ENCODE measurements at places on chromosomes 1 and 21.

GRCh38 chr1:35768350-35769187 lies 1.2 kb downstream of the CLSPN start:
- DNase-seq = no peak

- DNase-seq = no peak
Measured at GRCh38 chr21:26188422-26188821, 17.9 kb upstream of the APP start.

- DNase-seq = no peak
Measured at GRCh38 chr1:43524804-43525203, 5.9 kb upstream of the PTPRF start.

DNA sequence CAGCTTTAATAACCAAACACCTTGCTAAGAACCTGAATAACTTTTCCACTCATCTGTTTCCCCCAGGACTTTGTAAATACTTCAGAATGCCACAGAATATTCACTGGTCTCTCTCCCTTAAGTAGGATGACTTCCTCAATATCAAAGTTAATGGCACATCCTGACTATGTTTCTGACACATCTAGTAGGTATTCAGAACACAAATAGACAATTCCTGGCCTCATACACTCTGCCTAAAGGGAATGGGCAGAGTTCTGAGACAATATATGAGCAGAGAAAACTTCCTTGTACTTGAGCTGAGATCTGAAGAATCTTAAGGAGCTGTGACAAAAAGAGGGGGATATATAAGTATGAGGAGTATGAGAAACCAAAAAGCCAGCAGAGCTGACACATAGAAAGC lies 34.8 kb downstream of the ANKRD13C start:
- no peak for DNase-seq

DNA sequence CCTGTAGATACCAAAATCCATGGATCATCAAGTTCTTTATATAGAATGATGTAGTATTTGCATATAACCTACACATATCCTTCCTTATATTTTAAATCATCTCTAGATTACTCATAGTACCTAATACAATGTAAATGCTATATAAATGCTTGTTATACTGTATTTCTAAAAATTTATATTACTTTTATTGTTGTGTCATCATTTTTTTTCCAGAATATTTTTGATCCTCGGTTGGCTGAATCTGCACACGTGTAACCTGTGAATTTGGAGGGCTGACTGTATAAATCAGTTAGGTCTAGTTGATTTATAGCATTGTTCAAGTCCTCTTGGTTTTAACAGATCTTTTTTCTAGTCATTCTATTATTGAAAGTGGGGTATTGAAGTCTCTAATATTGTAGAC lies 23.3 kb downstream of the OBSCN start:
- DNase-seq = no peak

GRCh38 chr1:28259934-28260802 lies 850 bp downstream of the SESN2 start:
- DNase-seq = peak; percentile 54

Measured in stimulated activated CD4-positive, alpha-beta T cell treated with anti-CD3 and anti-CD28 coated beads, Interleukin-4, amount 100 ng/mL, for 1 hour (primary cell).